ENCODE measurements at places on chromosomes 6 and 20. TPM values are rescaled to one million over a fixed set of nuclear protein-coding genes. Genes with fewer than 3 reads are reported as not detected.

CST5 gene
- total RNA-seq, result not detected

DNA sequence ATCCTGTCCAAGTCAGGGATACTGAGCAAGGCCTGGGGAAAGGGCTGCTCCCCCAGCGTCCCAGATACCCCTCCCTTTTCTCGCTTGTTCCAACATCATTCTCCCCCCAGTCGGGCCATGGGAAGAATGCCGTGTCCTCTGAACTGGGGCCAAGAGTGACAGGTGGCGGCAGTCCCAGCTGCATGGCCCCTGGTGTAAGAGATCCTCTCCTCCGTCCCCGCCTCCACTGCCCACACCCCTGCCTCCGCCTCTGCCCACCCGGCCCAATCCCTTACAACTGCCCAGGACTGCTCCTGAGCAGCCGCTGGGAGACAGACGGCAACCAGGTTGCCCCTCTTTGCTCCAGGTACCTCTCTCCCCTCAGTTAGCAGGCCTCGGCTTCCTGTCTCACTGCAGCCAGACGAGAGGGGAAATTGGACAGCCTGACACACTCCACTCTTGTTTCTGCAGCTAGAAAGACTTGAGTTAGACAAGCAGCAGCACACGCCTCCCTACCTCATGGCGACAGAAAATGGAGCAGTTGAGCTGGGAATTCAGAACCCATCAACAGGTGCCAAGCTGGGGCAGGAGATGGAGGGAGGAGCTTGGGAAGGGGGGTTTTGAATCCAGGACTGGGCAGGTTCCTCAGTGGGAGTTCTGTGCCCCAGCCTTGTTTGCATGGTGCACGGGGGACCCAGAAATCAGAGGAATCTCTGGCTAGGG lies at the start of gene MYLK2:
Gene MYLK2 (plus strand): TSS at position 274 of the 702 bp plus-strand sequence. CDS start 225 bp downstream, at position 499.
- DNase-seq, result no peak

DNA sequence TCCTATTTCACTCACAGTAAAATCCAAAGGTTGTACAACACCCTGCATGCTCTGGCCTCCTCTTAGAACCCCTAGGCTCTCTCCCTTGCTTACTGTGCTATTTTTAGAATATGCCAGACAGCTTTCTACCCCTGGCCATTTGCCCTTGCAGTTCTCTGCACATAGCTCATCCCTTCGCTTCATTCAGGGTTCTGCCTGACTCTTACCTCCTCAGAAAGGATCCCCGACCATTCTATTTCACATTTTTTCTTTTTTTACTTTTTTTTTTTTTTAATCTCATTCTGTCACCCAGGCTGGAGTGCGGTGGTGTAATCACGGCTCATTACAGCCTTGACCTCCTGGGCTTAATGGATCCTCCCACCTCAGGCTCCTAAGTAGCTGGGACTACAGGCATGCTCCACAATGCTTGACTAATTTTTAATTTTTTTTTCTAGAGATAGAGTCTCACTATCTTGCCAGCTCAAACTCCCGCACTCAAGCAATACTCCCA lies 33.6 kb downstream of the COMMD7 start:
- DNase-seq, result peak; percentile 17

GRCh38 chr20:52219441-52219840 lies 27.9 kb upstream of the ZFP64 start:
- DNase-seq, result peak; percentile 2

- no peak for DNase-seq
These were observed 38.3 kb upstream of the LTV1 start for GRCh38 chr6:143804835-143805239.

DNA sequence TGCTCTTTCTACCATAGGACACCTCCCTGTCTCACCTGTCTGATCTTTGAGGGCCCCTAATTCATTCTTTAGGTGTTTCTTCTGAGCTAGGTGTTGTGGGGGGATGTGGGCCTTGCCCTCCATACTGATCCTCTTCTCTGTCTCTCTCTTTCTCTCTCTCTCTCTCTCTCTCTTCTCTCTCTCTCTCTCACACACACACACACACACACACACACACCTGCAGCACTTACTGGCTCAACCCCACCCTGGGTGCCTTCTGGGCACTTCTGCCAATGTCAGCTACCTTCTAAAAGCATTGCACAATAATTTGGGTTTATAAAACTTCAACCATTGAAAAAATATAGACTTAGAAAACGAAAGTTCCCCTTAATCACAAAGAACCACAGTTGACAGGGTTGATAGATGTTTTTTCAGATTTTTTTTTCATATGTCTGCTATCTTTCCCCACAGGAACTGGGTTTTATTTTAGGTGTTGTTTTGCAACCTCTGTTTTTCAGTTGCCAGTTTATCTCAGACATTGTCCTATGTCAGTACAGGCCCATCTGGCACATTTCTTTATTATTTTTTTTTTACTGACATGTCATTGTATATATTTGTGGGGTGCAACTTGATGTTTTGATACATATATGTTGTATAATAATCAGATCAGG lies 28.1 kb downstream of the PKIG start:
- DNase-seq, result no peak

- no peak for DNase-seq
These were observed 35.0 kb downstream of the CDC5L start for GRCh38 chr6:44422531-44422930.

ADAM33 gene
- under 0.01 TPM for total RNA-seq

GRCh38 chr6:158161566-158162254 lies 6.4 kb downstream of the SERAC1 start:
- DNase-seq, result no peak

DNA sequence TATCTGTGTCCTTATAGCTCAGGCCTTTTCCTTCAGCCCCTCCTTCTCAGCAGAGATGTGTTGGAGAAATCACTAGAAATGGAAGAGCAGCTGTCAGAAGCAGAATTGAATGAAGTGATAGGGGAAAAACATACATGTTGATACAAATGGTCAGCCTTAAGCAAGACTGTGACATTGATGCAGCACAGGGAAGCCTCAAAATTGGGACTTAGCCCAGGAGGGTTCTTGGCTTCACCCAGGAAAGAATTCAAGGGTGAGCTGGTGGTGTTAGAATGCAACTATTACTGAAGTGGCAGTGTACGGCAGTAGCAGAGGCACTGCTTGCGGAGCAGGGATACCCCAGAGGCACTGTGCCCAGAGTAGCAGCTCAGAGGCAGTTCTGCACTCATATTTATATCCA lies 8.0 kb upstream of the KIF16B start:
- DNase-seq, result no peak

INSM1 gene
- not detected for total RNA-seq

- DNase-seq, result no peak
These were observed 152.3 kb downstream of the ALDH8A1 start for GRCh38 chr6:134797400-134798113.

BMP5 gene
- under 0.01 TPM for total RNA-seq

PAX1 gene
- not detected for total RNA-seq

TCP1 gene
- 610 TPM for total RNA-seq

GRCh38 chr6:113970805-113971676 lies at the start of gene HDAC2:
Gene HDAC2, minus strand, starts transcription at chr6:113971148. Its CDS starts 240 bp downstream, at chr6:113970908.
- DNase-seq, result peak; percentile 77

OLIG3 gene
- not detected for total RNA-seq

SULF2 gene
- total RNA-seq, result 0.28 TPM

IBTK gene
- 45.0 TPM for total RNA-seq

DNA sequence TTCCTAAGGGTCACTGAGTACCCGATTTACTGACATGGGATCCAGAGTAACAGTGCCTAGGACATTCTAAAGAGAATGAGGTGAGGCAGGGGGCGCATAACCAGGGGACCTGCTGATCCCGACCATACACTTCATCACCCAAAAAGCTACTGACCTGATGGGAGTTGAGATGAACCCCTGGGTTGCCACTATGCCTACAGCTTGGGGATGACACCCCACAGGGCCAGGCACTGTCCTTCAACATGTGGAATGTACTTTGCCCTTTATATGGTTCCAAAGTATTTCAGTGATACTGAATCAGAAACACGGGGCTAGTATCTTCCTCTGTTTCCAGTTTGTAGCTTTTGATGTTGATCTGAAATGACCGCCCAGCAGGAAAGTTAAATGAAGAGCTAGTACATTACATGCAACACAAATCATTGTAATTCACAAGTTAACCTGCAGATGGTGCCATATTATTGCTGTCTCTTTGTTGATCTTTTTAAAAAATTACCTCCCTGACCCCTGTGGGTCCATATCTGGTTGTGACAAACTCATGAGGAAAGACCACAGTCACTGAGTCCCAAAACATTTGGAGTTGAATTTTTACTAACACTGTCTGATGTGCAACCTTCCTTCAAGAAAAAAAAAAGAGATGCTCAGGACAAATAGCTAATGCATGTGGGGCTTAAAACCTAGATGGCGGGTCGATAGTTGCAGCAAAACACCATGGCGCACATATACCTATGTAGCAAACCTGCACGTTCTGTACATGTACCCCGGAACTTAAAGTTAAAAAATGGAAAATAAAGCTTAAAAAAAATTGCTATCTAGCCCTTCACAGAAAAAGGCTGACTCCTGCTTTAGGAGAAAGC lies 42.7 kb upstream of the GCNT2 start:
- peak; percentile 42 for DNase-seq

PSORS1C1 gene
- total RNA-seq, result 0.28 TPM

- DNase-seq, result no peak
These were observed 211.5 kb downstream of the TMEM200A start for GRCh38 chr6:130577178-130577919.

- DNase-seq, result no peak
These were observed 26.5 kb downstream of the ULBP1 start for GRCh38 chr6:149990212-149990660.

HSPA12B gene
- not detected for total RNA-seq

SLC35D3 gene
- not detected for total RNA-seq

DNA sequence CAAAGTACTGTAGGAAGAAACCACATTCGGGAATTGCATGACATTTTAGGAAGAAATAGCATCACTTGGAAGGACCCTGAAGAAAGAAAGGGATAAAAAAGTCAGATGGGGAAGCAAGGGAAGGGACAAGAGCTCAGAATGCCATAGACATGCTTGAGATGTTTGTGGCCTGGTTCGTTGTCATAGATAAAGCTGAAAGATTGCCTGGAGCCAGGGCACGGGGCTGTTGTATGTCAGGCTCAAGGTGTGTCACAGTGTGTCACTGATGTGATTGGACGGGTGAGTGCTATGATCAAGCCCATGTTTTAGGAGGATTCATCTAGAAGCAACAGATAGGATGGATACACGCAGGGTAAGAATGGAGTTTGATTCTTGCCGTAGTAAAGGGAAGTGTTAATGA lies 216.2 kb upstream of the SOX4 start:
- no peak for DNase-seq

DNA sequence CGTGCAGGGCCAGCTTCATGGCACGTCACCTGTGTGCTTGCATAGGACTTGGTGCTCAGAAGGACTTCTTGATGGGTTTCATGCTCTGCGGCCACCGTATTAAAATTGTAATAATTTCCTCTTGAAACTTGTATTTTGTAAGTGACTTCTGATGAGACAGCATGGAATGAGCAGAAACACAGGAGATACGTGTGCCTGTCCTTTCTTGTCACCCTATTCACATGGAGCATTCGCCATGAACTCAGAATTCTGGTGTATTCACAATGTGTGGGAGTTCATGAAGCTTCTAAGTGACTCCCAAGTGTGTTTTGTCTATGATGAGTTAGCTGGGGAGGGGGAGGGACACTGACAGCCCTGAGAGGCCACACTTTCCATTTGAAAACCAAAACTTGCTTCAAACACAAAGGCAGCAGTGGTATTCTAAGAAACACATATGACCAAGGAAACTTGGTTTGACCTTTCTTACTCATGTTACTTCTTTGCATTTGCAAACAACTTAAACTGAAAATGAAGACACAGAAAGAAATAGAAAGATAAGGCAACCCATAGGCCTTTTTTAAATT lies 92.1 kb upstream of the NEDD9 start:
- peak; percentile 19 for DNase-seq

DNA sequence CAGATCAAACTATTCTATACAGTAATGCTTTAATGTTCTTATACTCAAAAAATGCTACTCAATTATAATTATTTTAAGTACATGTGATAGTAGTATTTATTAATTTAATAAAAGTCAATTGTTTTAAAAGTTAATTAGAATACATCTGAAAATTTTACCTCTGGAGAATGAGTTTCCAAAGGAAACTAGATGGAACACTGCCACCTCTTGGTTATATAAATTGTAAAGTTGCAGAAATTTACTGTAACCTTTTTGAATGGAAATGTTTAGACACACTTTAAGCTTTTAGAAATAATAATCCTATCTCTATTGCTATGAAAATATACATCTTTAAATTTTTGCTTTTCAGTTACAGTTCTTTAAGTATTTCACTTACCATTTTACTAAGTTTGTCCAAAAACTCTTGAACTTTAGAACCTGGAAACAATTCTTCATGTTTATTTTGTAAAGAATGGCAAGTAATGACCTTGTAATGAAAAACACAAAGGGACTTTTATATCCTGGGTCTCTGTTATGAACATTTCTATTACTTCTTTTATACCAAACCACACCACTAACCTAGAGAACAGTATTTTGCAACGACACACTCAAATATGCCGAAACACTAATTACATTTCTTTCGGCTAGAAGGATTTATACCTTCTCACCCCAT lies 10.9 kb upstream of the BMP5 start:
- peak; percentile 24 for DNase-seq

DNA sequence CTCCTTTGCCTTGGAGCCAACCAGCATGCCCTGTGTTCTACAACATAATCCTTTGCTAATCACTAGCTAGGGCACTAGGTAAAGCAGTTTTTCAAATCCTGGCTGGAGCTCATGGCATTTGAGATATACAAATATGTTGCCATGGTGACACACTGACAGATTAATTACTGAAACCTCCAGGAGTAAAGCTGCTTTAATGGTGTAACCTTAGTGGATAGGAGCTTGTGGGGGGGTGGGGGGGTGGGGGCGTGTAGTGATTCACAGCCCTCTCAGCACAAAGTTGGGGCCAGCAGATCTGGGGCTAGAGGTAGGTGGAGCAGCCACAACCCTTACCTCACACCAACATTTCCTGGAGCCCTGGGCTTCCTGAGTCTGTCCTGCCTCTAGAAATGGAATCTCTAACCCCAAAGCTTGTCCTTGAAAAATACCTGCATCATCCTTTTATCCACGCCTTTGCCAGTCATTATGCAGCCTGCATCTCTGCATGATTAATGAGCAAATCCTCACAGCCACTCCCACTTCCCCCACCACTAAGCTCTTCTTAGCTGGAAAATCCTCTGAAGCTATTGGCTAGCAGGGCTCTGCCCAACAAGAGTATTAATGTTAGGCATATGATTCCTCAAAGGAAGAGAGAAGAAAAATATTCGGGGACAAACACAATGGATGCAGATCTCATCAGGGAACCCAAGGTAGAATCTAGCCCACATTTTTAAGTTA lies 84.5 kb upstream of the PRND start:
- peak; percentile 6 for DNase-seq

THEMIS gene
- total RNA-seq, result under 0.01 TPM

Measured in IMR-90 (cell line).